ENCODE measurements at places on chromosomes 2 and 18. TPM values are rescaled to one million over a fixed set of nuclear protein-coding genes. Genes with fewer than 3 reads are reported as not detected.

Gene EVX2
- not detected for total RNA-seq

Gene RGPD4
- total RNA-seq: not detected

Gene ADD2
- 14.2 TPM for total RNA-seq

Gene SP5
- total RNA-seq: not detected

Gene SH2D6
- total RNA-seq: 0.73 TPM

Gene CNGA3
- total RNA-seq: not detected

DNA sequence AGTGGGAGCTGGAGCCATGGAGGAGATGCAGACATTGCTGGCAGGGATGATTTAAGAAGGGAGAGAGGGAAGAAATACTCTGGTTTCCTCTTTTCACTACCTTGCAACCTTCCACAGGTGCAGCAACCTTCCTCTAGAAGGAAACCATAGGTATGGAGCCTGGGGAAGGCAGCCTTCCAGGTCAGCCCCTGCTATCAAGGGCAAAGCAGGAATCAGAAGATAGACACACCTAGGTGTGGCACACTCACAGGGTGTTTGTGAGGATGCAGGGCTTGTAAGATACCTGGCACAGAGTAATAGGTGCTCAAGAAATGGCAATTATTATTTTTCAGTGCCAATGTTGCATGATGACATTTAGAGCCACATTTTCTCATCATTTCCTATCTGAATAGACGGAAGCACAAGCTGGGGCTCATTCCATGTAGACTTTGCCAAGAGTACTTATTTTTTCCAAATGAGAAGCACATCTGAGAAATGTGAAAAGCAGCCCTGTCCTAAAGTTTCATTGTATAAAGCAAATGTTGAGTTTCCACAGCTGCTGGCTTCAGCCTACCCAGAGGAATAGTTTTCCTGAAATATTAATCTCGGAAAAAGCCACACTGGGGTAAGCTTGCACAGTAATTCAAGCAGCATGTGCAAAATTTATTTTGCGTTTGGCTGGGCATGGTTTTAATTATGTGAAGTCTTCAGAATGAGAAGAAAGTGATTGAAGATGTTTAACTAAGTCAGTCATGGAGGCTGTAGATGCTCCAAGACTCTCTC, 20.6 kb downstream of the EVA1A start:
- DNase-seq: no peak

GRCh38 chr2:37412231-37412630, 67.8 kb downstream of the QPCT start:
- no peak for DNase-seq

GRCh38 chr2:11387100-11387390, 42.6 kb upstream of the ROCK2 start:
- no peak for DNase-seq

GRCh38 chr18:59633961-59634485, 63.2 kb downstream of the CCBE1 start:
- DNase-seq: no peak

DNA sequence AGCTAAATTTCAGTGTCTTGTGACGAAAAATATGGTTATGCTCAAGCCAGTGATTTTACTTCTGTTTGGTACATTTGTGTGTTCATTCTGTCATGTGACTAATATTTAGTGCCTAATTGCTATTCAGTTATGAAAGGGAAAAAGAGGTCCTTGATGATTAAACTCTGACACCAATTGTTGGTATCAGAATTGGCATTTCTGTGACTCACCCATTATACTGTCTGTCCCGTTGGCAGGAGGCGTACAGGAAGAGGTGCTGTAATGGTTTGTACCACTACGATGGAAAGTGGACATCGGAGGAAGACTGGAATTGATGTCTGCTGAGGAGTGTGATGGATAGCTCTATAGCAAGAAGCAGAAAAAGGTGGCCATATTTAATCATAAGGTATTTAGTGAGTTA, 310.4 kb upstream of the CCDC68 start:
- DNase-seq: no peak

DNA sequence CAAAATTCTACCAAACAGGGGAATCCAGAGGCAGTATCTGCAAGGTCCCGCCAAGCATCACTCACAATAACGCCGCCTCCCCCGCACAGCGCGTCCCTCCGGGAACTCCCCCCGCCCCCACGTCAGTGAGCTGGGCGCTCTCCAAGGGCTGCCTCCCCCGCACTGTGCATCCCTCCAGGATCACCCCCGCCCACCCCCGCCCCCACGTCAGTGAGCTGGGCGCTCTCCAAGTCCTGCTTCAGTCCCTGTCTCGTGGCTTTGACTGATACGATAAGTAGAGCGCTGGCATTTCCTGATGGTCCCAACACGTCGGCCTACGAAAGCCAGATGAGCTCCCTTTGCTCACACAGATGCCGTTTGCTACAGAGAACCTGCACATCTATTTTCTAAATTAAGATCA, 130.7 kb upstream of the TPO start:
- no peak for DNase-seq

GRCh38 chr2:170739048-170739447, 23.9 kb downstream of the SP5 start:
- DNase-seq: no peak

- DNase-seq: no peak
Observed at GRCh38 chr2:3462493-3463104, 56.7 kb downstream of the ADI1 start.

DNA sequence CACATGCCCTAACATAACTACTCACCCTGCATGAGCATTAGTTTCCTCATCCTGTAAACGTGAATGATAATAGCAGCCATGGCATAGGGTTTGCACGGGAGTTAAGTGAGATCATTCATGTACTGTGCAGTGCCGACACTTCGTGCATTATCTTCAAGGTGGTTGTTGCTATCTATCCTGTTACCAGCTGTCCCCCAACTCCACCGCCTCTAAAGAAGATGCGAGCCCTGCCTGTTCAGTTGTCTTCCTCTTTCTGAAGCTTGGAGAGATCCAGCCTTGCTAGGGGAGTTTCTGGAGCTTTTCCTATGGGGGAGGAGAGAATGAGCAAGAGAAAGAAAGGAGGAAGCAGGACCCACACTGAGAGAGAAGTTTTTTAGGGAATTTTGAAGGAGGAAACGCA, 34.4 kb downstream of the YPEL5 start:
- DNase-seq: no peak

GRCh38 chr2:184336688-184337087, 261.6 kb upstream of the ZNF804A start:
- no peak for DNase-seq

- no peak for DNase-seq
Observed at GRCh38 chr2:234251326-234252271, 201.1 kb downstream of the SPP2 start.

GRCh38 chr2:32647180-32647651, 19.4 kb downstream of the TTC27 start:
- no peak for DNase-seq

- no peak for DNase-seq
Observed at GRCh38 chr2:239692362-239692851, 291.6 kb upstream of the HDAC4 start.

DNA sequence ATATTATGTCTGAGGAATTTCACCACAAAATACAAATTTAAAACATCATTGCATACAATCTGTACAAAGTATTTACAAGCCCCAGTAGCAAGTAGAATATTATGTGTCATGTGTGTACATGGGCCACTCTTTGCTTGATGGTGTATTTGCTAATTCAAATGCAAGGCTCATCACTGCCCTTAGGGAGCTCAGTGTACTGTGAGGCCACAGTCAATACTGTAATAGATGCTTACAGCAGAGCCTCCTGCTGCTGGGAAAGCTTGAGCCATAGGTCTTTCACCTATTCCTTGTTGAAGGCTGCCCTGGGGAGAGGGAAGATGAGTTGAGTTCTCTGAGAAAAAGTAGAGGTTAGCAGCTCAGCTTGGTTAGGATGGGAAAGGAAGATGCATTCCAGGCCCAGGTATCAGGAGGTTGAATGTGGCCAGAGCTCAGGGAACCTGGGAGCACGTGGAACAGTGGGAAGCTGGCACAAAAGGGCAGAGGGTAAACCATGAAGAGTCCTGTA, 189.6 kb downstream of the LRP1B start:
- DNase-seq: no peak

Data from activated CD8-positive, alpha-beta T cell treated with anti-CD3 and anti-CD28 coated beads, Interleukin-2, amount 10 ng/mL, durations not matched to agents 7 days and 5 days (primary cell).